Ascending aorta (tissue), 2 donors: ENCODE measurements at places on chromosomes 16 and 17.

- DNase-seq = no peak
These were observed 25.2 kb upstream of the SLC5A11 start for GRCh38 chr16:24820522-24820921.

DNA sequence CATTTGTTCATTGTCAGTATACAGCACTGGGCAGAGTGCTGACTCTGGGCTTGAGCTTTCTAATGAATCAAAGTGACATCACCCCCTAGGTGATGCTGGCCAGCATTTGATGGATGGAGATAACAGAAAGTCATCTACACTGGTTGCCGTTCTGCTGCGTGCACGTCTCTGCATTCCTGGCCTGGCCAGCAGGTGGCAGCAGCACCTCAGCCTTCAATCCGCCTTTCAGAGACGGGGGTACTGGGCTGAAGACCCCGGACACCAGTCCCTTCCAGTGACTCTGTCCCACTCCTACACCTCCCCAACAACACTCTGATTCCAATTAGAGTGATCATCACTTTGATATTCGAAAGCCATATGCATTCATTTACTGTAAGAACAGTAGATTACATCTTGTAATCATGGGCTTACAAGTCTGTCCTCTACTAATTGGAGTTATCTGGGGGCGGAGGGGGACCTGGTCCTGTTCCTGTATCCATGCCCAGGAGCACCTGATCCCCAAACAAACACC is 6.0 kb downstream of the CPSF4L start:
- DNase-seq = no peak

- no peak for DNase-seq
These were observed 3.2 kb upstream of the PER1 start for GRCh38 chr17:8155231-8155995.

GRCh38 chr17:74601944-74602572 is 10.0 kb upstream of the CD300LD start:
- no peak for DNase-seq

DNA sequence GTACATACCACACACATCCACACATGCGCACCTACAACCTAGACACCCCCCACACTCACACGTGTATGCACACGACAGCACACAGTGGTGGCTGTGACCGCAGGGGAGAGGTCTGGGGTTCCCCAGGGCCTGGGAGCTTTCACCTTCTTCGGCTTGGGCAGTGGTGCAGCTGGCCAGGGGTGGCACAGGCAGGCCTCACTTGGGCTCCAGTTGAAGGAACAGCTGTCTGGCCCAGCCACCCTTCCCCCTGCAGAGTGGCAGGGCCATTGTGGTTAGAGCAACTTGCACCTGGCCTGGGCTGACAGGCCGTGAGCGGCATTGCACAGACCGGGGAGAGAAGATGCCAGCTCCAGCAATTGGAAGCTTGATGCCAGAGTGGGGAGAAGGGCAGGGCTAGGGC is 114.5 kb upstream of the GSE1 start:
- DNase-seq = no peak

- DNase-seq = no peak
These were observed 42.1 kb upstream of the DNAH17 start for GRCh38 chr17:78619334-78619733.

DNA sequence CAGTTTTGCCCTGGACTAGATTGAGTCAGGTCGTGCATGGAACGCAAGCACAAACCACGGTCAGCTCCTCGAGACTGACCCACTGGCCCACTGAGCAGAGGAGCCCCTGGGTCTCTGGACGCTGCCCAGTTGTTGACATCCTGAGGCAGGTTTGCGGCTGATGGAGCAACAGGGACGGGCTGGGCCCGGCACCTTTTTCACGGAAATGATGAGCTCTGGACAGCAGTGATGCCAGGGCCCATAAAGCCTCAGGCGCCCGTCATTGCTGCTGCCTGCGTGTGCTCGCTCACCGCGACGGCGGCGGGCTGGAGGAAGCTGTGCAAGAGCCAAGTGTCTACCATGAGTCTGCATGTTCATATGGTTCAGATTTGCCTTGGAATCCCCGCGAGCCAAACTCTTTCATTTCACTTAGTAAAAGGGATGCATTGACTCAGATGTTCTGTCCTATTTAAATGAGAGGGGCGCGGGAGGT is 30.8 kb upstream of the CRISPLD2 start:
- DNase-seq = no peak

DNA sequence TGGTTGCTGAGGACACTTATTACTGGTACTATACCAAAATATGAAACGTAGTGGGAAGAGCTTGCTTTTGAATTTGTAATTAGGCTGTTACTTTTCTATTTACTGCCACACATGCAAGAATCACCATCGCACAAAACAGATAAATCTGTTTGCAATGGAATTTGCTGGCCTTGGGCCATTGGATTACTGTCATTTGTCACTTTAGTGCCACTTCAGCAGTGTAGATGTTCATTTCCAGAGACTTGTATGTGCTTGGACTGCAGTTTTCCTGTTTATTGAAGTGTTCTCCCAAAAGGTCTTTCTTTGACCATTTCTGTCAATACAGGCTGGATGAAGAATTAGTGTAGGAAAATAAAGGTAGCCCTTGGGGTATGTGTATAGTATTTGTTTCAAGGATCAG is 4.5 kb downstream of the USP10 start:
- no peak for DNase-seq

GRCh38 chr16:67528222-67528869 is at the start of gene RIPOR1:
Gene RIPOR1, plus strand, starts transcription at chr16:67528829. Its CDS starts 9,618 bp downstream, at chr16:67538447.
- peak; percentile 85 for DNase-seq

DNA sequence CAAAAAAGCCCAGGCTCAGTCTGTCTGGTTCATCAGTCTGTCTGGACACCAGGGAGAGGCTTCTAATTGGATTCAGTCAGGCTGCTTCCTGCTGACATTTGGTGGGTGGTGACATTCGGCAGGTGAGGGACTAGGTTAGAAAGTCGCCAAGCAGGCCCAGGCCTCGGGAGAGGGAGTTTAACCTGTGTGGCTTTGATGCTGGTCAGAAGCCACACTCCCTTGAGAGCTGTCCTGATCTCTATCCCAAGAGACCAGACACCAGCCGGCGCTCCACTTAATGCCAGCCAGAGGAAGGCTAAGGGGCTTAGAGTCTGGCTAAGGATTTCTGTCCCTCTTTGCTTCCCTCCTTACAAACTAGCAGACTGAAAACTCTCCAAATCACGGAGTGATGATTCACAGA is 135.0 kb downstream of the GSG1L start:
- DNase-seq = no peak

- no peak for DNase-seq
These were observed 6.2 kb downstream of the PSMD12 start for GRCh38 chr17:67359960-67360791.

DNA sequence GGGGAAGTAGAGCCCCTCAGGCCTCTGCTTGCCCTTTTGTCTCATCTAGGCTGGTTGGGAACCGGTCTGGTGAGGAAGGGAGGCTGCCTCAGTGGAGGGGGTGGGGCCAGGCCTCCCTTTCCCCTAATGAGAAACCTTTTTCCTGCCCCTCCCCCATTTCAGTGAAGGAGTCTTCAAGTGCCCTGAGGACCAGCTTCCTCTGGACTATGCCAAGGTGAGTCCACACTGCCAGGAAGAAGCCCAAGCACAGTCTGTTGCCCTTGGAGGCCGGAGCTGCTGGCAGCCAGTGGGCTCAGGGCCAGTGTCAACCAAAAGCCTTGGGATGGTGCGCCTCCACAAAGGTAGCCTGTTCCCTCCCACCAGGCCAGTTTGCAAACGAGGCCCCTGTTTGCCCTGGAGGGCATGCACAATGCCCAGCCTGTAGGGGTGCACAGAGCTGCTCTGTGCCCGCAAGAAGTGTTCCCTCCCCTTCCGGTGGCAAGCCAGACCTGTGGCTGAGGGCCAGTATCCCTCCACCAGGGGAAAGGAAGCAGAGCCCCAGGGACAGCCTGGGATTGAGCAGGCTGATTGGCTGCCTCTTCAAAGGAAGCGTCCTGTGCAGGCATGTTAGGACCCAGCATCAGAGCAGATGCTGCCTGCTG is 3.4 kb downstream of the TRAF4 start:
- DNase-seq = no peak

DNA sequence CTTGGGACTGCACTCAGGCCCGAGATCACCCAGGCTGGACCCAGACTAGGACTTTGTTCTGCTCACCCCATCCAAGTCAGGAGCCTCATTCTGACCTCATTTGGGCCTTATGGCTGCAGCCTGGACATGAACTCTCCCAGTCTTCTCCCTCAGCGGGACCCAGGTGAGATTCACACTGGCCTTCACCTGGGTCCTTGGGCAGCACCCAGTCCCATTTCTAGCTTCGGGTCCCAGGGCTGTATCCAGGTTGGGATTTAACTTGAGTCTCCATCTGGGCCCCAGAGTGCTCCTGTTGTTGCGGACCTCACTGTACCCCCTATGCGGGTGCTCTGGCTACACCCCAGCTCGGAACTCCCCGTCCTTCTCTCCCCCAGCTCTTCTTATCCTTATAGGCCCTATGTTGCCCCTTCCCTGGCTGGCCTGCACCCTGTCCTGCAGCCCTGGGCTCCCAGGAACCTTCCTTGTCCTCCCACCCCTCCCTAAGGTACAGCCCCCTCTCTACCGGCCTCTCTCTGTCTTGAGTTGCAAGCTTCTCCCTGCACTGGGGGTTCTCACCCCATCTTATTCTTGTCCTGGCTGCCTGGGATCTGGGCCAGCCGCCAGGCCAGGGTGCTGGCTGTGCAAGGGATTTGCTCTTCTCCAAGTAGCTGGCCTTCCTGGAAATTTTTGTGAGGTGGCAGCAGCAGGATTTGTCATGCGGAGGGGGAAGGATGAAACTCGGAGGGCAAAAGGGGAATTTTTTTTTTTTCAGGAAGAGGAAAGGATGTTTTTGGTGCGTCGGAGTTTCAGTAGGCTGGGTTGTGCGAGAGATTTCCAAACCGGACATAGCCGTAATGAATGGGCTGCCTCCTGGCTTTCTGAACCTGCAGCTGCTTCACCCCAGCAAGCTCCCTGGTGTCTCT is 904 bp downstream of the MAP2K3 start:
- DNase-seq = no peak

GRCh38 chr16:75376475-75377161 is 56.7 kb downstream of the CFDP1 start:
- no peak for DNase-seq

DNA sequence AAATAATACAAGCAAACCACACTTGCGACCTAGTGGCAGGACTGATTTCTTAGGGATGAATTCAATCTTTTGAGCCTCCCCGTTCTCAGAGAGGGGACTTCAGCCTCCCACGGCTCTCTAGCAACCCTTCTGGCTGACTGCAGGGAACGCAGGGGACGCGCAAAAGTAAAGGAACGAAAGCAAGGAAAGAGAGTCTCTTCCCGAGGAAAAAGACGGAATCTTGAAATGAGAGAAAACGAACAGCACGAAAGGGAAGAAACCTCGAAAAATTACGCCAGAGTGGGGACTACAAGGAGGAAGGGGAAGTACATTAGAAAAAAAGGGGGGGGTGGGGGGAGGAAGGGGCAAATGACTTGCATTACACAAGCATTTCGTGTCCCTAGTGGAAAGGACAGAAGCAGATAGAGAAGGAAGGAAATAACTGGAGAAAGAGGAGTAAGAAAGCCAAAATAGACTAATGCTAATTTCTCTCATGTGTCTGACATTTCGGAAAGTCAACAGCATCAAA is 1.2 kb downstream of the GRB2 start:
- DNase-seq = peak; percentile 73

- no peak for DNase-seq
These were observed 902 bp upstream of the DHRS7B start for GRCh38 chr17:21125862-21126261.

DNA sequence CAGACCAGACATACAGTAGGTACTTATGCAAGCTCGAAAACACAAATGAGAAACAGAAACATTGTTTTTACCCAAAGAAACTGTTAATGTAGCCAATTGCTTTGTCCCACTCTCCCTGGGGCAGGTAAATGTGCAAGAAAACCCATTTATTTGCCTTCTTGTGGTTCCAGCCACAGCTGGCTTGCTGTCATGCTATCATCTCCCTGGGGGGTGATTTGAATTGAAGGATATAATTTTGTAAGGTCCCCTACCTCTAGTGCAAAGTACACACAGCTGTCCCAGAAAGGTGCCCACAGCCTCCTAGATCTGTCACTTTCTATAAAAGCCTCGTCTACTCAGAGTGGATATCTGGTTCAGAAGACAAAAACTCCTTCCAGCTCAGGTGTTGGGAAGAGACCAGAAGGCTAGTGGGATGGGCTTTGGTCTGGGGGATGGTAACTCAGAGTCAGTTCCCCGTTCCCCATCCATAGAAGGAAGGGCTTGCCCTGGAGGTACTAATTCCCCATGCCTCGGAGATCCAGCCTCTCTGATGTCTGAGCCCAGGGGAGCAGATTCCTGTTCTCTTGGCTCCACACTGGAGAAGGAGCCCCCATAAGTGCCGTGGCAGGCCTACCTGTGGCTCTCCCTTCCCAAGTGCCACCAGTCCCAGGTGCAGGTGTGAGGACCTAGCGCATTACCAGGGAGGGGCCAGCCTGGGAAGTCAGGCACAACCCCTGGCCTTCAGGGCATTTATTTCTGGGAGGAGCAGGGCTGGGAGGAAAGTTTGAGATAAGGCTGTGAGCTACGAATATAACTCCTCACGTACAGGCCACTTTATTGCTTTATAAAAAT is 2.4 kb upstream of the PRR15L start:
- no peak for DNase-seq

GRCh38 chr16:77443357-77444146 is 8.7 kb upstream of the ADAMTS18 start:
- DNase-seq = no peak

DNA sequence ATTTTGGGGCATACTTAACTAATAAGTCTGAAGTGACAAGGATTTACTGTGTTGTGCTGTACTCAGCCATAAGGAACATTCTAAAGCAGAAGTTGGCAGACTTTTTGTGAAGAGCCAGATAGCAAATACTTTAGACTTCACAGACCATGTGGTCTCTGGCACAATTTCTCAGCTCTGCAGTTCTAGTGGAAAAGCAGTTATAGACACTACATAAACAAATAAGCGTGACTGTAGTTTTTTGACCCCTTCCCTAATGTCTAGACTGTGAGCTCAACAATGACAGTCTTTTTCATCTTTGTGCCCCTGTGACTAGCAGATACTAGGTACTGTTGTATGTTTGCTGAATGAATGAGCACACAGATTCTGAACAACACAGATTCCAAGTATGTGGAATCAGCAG is 4.9 kb downstream of the RPAIN start:
- no peak for DNase-seq

DNA sequence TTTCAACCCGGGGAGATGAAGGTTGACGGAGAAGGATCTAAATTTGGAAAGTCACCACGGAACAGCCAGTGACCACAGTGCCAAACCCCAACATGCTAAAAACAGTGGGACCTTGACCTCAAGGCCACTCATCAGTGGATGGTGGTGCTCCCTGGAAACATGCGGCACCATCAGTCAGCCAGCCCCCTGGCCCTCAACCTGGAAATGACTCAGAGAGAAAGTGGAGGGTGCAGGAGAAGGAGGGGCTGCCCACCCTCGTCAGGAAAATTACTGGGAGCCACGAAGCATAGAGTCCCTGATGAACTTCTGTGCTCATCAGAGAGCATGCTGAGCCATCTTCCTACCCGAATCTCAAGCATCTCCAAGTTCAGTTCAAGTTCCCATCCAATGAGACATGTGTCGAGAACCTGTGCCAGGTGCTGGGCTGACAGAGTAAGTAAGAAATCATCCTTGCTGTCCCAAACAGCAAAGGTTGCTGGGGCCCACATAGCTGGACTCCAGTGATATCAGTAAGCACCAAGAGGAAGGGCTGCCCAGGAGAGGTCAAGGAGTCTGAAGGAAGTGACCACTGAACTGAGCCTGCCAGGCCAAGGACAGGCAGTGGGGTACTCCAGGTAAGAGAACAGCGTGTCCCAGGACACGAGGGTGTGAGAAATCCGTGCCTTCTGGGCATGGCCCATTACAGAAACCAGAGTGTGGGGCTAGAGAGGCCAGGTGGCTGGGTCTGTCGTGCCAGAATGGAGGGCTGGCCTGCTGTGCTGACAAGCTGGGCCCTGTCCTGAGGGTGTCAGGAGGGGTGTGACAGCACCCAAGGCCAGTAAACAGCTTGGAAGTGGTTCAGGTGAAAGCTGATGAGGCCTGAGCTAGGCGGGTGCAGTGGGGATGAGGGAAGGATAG is 5.2 kb downstream of the PECAM1 start:
- peak; percentile 88 for DNase-seq
